IMR-90 (cell line): ENCODE measurements at places on chromosomes 5 and 9. TPM values are rescaled to one million over a fixed set of nuclear protein-coding genes. Genes with fewer than 3 reads are reported as not detected.

- DNase-seq, result peak; percentile 12
Measured at GRCh38 chr5:84430863-84431663, 46.4 kb upstream of the EDIL3 start.

- no peak for DNase-seq
Measured at GRCh38 chr5:175642998-175643397, 14.9 kb upstream of the HRH2 start.

CMYA5 gene
- 0.39 and 0.60 TPM in 2 replicates for polyA plus RNA-seq

GRCh38 chr9:61673247-61673646 lies 483.4 kb downstream of the SPATA31A7 start:
- no peak for DNase-seq

- no peak for DNase-seq
Measured at GRCh38 chr5:115478281-115478680, 66.3 kb downstream of the FEM1C start.

SARDH gene
- 7.5 and 8.5 TPM in 2 replicates for polyA plus RNA-seq

HAVCR2 gene
- polyA plus RNA-seq, result 0.07 and 0.09 TPM in 2 replicates

DNA sequence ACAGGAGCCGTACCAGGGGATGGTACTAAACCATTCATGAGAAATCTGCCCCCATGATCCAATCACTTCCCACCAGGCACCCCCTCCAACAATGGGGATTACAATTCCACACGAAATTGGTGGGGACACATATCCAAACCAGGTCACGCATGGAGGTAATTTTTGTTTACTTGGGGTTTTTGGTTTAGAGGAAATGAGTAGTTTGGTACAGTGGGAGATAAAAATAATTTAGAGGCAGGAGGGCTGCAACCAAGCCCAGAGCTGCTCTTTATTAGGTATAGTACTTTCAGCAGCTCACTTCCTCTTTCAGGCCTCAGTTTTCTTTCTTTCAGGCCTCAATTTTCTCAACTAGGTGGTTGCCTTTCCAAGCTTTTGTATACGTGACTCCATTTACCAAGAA lies 23.2 kb downstream of the PRUNE2 start:
- DNase-seq, result no peak

- DNase-seq, result no peak
Measured at GRCh38 chr5:54411176-54411575, 44.3 kb upstream of the HSPB3 start.

GRCh38 chr9:127505396-127506116 lies 54.2 kb downstream of the LRSAM1 start:
- DNase-seq, result no peak

DNA sequence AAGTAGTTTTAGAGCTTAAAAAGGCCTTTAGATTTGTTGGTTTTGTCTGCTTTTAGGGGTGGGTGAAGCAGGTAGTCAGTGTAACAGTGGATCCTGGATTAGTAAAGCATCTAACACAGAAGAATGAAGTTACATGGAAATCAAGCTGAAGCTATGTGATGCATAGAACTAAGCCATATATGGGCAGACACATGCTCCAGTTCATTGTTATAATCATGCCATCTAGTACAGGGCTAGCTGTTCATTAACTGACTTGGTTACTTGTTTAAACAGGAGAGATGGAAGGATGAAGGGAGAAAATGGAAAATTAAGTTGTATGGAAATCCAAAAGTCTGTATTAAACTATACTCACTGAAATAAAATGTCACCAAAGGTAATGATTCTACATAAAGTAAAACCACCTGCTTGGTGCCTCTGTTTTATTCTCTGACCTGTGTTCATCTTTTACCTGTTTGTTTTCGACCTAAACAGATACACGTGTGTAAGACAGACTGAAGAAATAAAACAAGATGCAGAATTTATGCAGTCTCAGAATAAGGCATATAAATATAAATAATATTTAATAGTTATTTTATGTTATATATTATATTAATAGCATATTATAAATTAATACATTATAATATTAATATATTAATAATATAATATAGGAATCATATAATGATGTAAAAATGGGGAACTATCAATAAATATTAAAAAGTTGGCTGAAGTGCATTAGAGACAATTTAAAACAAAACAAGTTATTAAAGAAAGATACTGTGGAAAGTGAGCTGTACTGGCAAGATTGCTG lies 33.9 kb downstream of the MRPS30 start:
- DNase-seq, result no peak

MEIKIN gene
- polyA plus RNA-seq, result not detected in 2 replicates

DNA sequence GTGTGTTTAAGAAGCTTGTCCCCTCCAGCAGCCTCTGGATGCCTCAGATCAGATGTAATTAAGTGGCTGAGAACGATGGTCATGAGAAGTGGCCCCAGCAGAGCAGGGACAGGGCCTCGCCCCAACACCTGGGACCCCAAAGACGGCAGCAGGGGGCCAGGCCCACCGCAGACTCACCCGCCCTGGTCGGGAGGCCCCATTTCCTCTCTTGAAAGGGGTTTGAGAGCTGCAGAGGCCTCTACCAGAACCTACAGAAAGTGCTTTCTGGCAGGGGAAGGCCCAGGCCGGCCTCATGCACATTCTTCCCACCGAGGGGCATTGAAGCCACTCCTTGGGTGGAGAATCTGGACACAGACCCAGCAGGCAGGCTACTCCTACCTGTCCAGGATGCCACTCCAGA lies 85.2 kb upstream of the FCN2 start:
- DNase-seq, result no peak

DNA sequence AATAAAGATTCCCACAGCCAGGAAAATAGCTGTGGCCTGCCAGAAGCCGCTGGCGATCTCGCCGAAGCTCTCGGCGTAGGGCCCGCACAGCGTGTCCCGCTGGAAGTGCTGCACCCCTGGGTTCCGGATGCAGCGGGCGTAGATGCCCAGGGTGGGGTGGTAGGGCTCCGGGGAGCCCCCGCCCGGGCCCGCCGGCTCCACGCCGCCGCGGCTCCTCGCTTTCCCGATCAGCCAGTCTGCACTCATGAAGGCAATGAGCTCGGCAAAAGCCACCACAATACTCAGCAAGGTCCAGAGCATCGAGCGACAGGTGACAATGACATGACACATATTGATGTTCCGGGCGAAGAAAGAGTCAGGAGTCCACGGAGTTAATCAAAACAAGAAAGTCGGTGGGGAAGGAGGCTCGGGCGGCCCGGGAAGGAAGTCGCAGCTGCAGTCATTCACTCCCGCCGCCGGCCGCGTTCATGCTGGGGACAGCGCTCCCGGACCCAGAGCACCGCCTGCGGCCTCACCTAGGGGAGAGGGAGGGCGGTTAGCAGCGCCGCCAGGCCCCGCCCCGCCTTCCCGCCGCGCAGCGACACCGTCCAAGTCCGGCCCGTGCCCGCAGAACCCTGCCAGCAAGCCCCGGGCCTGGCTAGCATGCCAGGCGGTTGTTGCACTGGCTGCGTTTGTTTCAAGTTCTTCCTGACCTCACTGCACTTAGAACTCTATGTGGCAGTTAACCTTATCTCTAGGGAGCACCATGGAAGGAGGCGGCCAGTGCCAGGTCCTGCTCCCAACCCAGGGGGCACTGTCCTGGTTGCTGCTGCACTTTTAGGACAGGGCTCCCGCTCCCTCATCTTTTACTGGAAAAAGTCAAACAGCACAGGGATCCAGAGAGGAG lies 138.4 kb downstream of the LHFPL2 start:
- DNase-seq, result no peak

FAM221B gene
- polyA plus RNA-seq, result not detected in 2 replicates

DNA sequence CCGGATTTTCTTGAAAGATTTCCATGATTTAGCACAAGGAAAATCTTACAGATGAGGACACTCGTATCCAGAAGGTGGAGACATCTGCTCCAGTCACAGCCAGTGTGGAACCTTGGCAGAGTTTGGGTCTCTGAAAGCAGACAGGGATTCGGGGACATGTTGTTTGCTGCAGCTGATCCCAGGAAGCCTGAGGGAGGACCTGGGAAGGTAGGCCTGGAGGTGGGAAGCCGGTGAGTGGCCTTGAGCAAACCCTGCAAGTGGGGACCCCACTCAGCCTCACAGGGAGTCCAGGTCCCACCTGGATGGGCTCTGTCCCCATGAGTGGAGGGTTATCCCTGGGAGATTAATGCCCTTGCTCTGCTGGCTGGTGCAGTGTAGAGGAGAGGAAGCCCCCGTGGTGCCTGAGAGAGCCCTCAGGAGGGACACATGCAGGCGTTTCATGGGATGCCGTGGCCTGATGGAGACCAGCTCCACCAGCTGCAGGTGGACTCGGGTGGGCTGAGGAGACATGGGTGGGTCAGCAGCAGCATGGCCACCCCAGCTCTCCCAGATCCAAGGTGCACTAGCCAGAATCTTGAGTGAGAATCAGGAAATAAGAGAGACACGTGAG lies 7.8 kb downstream of the MRPS2 start:
- DNase-seq, result no peak

DNA sequence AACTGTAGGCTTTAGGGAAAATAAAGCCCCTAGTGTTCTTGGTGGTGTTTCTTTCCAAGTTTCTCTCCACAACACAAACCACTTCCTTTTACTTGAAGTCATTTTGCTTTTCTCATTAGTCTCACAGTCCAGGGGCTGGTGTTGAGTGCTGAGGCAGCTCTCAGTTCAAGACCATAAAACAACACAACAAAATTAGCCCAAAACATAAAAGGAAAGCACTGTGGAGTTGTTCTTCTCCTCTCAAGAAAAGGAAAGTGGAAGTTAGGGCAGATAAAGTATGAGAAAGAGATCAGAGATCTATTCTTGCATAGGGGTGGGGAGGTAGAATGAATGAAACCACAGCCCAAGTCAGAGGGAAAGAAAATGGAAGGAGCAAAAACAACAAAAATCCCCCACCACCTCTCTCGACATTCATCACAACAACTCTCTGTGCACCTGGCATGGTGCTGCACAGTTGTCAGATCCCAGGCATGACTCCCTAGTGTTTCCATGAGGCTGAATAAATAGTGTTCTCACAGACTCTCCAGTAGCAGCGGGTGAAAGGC lies 569.9 kb downstream of the RAB3C start:
- no peak for DNase-seq

LRRC19 gene
- not detected in 2 replicates for polyA plus RNA-seq
